ENCODE measurements at places on chromosomes 12 and 14.

DNA sequence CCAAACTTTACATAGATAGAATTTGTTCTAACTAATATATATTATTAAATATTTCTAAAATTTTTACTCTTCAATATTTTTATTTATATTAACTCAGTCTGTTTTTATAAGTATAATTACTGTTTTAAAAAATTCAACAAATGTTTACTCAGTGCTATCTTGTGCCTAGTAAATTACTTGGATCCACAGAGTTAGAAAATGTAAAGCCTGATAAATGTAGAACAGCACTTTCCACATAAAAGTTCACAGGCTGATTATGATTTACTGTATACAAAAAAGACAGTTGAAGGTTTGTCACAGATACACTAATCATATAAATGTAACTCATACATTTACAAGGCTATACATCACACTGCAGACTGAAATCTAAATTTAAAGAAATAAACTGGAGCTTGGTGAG, 170.0 kb downstream of the FOXG1 start:
- no peak for DNase-seq

- DNase-seq, result no peak
Measured at GRCh38 chr12:31026202-31026601, 47.5 kb upstream of the DDX11 start.

- DNase-seq, result no peak
Measured at GRCh38 chr12:57549203-57549908, 488 bp upstream of the KIF5A start.

DNA sequence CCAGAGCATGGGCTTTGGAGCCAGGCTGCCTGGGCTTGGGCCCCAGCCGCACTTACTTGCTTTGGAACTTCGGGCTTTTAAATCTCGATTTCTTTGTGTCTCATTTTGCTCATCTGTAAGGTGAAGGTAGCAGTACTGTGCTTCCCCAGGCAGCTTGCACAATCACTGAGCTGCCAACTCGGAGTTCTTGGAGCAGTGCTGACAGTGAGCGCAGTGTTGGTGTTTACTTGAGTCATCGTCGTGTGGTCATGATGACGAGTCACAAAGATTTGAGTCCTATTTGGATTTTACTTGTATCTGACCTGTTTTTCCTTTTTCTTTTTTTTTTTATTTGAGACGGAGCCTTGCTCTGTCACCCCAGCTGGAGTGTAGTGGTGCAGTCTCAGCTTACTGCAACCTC, 31.3 kb upstream of the ATF1 start:
- DNase-seq, result no peak

DNA sequence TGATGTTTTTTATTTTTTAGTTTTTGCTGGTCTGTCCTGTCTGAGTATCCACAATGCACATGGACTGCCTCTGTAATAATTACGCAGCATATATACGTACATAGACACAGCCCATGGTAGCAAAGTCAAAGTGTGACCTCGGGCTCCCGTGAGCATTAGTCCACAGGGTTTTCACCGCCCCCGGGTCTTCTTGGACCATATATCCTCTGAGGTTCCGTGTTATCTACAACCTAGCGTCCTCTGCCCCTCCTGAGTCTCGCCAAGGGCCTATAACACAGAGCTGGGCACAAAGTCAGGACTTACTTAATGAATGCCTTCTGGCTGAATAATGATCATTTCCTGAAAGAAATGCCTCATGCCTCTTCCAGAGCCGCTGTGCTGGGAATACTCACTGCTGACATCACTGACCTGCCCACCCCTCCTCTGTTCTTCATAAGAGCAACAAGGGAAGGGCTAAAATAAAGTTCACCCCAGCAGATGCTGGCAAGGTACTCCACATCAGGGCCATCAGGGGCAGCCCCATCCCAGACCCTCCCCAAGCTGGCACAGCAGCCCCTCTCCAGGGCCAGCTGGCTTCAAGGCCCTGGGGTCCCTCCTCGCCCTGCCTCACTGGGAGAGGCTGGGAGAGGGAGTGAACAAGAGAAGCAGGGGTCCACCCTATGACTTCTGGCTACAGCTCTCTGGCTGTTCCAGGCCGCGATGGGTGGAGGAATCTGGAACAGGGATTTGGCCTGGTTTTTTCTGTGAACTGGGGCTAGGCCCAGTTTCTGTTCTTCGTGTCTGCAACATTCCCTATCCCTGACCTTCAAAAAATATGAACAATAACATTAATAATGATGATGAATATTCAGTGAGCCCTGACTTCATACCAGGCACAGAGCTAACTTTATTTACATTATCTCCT, 7.9 kb downstream of the HDAC7 start:
- no peak for DNase-seq

- no peak for DNase-seq
Measured at GRCh38 chr14:101132051-101132571, 228.6 kb upstream of the RTL1 start.
